ENCODE measurements at places on chromosomes 5 and 9. TPM values are rescaled to one million over a fixed set of nuclear protein-coding genes. Genes with fewer than 3 reads are reported as not detected.

Gene PPIC
- 54.1 TPM for total RNA-seq

Gene NEUROG1
- total RNA-seq: not detected

Gene LCN9
- total RNA-seq: not detected

Gene IL13
- total RNA-seq: not detected

Gene LPCAT1
- 44.8 TPM for total RNA-seq

Gene AGXT2
- not detected for total RNA-seq

Gene FOCAD
- total RNA-seq: 34.9 TPM

Gene NUTM2F
- not detected for total RNA-seq

Gene PCDHGA8
- total RNA-seq: 1.7 TPM

Gene TNFSF15
- total RNA-seq: 2.3 TPM

Gene SLC34A1
- 0.15 TPM for total RNA-seq

Gene ERCC6L2
- total RNA-seq: 70.8 TPM

Gene TLX3
- total RNA-seq: not detected

Gene RETREG1
- 6.1 TPM for total RNA-seq

Gene PFN3
- not detected for total RNA-seq

Gene GRHPR
- 74.5 TPM for total RNA-seq

Gene SGCD
- 1.0 TPM for total RNA-seq

Gene PCDHB5
- total RNA-seq: 1.3 TPM

Gene PAIP2
- 33.7 TPM for total RNA-seq

Gene HNRNPA0
- 13.7 TPM for total RNA-seq

Gene C5
- total RNA-seq: 0.83 TPM

Gene IL9
- not detected for total RNA-seq

Gene SPTAN1
- 97.8 TPM for total RNA-seq

Gene EQTN
- total RNA-seq: not detected

Gene KLHL3
- total RNA-seq: 3.0 TPM

Gene C5orf52
- not detected for total RNA-seq

Gene PDE6A
- 0.04 TPM for total RNA-seq

Gene IFNA21
- not detected for total RNA-seq

Gene CNTRL
- 8.0 TPM for total RNA-seq

Gene PRDM9
- total RNA-seq: not detected

Gene HRH2
- total RNA-seq: 0.15 TPM
